ENCODE measurements at places on chromosomes 5 and 9.

- peak; percentile 48 for DNase-seq
- H3K4me1 ChIP-seq = peaks cover 6% of the 10 kb centered on the region
- peak overlapping the region; percentile 94 for H3K4me3 ChIP-seq
Observed at GRCh38 chr9:76459694-76460635, 983 bp downstream of the GCNT1 start.

- H3K4me1 ChIP-seq = peaks cover 14% of the 10 kb centered on the region
- H3K4me3 ChIP-seq = no peak overlapping the region
- peak; percentile 77 for DNase-seq
- no peaks in the 10 kb centered on the region for H3K36me3 ChIP-seq
Observed at GRCh38 chr5:143014017-143014651, 244.0 kb downstream of the ARHGAP26 start.

DNA sequence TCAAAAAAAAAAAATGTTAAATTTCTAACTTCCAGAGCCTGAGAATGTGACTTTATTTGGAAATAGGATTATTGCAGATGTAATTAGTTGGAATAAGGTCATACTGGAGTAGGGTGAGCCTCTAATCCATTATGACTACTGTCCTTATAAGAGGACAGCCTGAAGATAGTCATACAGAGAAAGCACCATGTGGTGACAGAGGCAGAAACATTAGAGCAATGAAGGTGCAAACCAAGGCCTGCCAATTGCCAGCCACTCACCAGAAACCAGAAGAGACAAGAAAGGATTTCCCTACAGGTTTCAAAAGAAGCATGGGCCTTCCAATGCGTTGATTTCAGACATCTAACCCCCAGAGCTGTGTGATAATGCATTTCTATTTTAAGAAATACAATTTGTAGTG lies 659.2 kb upstream of the CHD1 start:
- no peaks in the 10 kb centered on the region for H3K27me3 ChIP-seq
- no peak overlapping the region for H3K4me3 ChIP-seq
- H3K27ac ChIP-seq = no peak overlapping the region
- no peaks in the 10 kb centered on the region for H3K4me1 ChIP-seq
- no peak for DNase-seq

- no peaks in the 10 kb centered on the region for H3K36me3 ChIP-seq
- no peak for DNase-seq
- peak overlapping the region; percentile 76 for H3K4me3 ChIP-seq
- peak overlapping the region; percentile 53 for H3K27ac ChIP-seq
Observed at GRCh38 chr5:93603078-93603792, 20.2 kb downstream of the NR2F1 start.

DNA sequence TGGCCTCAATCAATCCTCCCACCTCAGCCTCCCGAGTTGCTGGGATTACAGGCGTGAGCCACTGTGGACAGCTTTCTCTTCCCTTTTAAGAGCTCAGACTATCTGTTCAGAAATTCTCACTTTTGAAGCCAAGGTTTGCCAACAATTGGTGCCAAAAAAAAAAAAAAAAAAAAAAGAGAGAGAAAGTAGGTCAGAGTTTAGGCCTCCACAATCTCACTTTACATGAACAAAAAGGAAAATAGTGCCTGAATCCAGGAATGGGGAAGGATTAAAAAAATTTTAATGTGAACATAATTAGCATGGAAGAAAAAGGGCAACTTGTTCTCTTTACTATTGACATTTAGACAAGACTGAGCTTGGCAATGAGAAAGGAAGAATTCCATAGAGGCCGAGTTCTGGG lies 94.1 kb downstream of the NSG2 start:
- H3K36me3 ChIP-seq = no peaks in the 10 kb centered on the region
- no peak overlapping the region for H3K27ac ChIP-seq
- H3K4me3 ChIP-seq = no peak overlapping the region
- DNase-seq = no peak
- H3K27me3 ChIP-seq = no peaks in the 10 kb centered on the region

- no peaks in the 10 kb centered on the region for H3K27me3 ChIP-seq
- no peak overlapping the region for H3K4me3 ChIP-seq
- no peak for DNase-seq
- no peak overlapping the region for H3K27ac ChIP-seq
- H3K4me1 ChIP-seq = no peaks in the 10 kb centered on the region
Observed at GRCh38 chr5:115977096-115977495, 14.8 kb downstream of the LVRN start.

- no peak overlapping the region for H3K4me3 ChIP-seq
- H3K36me3 ChIP-seq = no peaks in the 10 kb centered on the region
- no peak overlapping the region for H3K27ac ChIP-seq
- peaks cover 10% of the 10 kb centered on the region for H3K4me1 ChIP-seq
- DNase-seq = peak; percentile 93
Observed at GRCh38 chr5:170638454-170639220, 134.8 kb downstream of the KCNIP1 start.

Measured in glutamatergic neuron (in vitro differentiated cells).